ENCODE measurements at places on chromosomes 3 and 15.

DNA sequence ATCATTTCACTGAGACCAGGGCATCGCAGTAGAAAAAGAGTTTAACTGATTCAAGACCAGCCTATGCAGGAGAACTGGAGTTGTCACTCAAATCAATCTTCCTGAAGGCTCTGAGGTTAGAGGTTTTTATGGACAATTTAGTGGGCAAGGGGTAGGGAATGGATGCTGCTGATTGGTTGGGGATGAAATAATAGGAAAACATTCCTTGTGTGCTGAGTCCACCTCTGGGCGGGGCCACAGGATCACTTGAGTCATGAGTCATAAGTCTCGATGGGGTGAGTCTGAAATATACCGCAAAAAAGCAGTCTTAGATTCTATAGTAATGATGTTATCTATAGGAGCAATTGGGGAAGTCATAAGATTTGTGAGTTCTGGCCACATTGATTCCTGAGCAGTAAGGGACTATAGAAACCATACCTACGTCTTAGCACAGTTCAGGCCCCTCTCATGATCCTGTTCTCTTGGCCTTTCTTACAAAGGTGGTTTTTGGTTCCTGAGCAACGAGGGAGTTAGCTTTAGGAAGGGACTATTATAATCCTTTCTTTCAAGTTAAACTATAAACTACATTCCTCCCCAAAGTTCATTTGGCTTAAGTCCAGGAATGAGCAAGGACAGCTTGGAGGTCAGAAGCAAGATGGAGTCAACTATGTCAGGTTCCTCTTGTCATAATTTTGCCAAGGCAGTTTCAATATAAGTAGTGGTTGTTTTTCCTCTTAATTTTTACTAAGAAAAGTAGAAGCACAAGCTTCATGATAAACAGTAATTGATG, 2.7 kb upstream of the OPA1 start:
- peak; percentile 47 for ATAC-seq

DNA sequence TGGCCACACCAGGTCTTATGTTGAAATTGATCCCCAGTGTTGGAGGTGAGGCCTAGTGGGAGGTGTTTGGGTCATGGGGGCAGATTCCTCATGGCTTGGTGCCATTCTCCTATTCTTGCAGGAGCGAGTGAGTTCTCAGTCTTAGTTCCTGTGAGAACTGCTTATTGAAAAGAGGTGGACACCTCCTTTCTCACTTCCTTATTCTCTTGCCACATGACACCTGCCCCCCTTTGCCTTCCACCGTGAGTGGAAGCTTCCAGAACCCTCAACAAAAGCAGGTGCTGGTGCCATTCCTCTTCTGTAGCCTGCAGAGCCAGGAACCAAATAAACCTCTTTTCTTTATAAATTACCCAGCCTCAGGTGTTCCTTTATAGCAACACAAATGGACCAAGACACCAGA, 318.1 kb upstream of the MCTP2 start:
- ATAC-seq = no peak

DNA sequence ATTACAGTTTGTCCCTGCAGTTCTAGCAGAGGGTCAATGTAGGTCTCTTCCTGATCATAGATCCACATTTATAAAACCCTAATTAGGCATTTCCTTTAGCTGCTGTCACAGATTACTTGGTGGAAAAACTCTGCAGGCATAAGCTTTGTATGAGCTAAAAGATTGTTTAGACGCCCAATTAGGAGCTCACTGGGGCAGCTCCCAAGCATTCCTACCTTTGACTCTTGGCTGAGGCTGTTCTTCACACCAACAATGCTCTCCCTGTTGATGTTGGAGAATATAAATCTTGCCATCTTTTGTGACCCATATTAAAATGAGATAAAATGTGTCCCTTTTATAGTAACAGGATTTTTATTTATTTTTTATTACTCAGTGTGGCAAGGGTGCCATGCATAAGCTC, 148.3 kb upstream of the TRIM42 start:
- no peak for ATAC-seq

- peak; percentile 12 for ATAC-seq
These were observed 507 bp upstream of the MRPL3 start for GRCh38 chr3:131503320-131503635.

GRCh38 chr3:39502838-39503145, 35.3 kb downstream of the MOBP start:
- no peak for ATAC-seq

GRCh38 chr3:56494679-56495322, 26.5 kb upstream of the ERC2 start:
- ATAC-seq = peak; percentile 98
